Fibroblast of upper back skin (primary cell): ENCODE measurements at places on chromosomes 11 and 22.

GRCh38 chr22:32175115-32175514 is 16.0 kb upstream of the C22orf42 start:
- no peak for DNase-seq

DNA sequence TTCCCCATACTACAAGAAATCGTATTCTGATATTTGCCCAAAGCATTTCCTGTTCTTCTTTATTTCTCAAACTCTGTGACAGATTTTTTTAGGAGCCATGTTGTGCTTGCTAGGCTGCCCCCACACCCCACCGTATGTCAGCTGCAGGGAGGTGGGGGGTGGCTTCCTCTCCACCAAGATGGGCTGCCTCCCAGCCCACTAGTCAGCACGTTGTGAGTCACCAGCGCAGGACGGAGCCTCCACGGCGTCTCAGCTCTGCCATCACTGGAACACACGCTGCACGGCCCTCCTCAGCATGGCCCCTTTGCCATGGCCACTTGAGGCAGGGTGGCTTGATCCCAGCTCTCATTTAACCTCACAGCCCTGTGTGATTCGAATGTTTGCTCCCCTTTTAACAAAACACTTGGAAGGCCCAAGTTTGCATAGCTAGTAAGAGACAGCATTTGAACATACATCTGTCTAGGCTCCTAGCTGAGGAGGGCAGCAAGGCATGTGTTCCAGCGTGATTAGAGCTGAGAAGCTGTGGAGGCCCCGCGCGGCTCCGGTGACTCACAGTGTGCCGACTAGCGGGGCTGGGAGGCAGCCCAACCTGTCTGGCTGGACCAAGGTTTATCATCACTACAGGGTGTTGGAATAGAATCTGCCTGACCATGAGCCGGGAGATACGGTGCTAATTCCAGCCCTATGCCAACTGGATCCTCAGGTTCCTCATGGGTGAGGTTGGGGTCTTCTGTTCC is 180.7 kb upstream of the NCAM1 start:
- DNase-seq, result peak; percentile 87

- no peak for DNase-seq
Observed at GRCh38 chr11:36002196-36002595, 58.3 kb downstream of the LDLRAD3 start.

- peak; percentile 16 for DNase-seq
Observed at GRCh38 chr11:75263944-75264349, 23.4 kb downstream of the TPBGL start.

- DNase-seq, result no peak
Observed at GRCh38 chr11:71327156-71328085, 75.0 kb upstream of the SHANK2 start.

GRCh38 chr11:68659158-68659921 is 25.0 kb upstream of the GAL start:
- peak; percentile 95 for DNase-seq
